Stimulated activated CD4-positive, alpha-beta T cell treated with anti-CD3 and anti-CD28 coated beads, Interleukin-4, amount 100 ng/mL, for 4 hours (primary cell): ENCODE measurements at places on chromosomes 13 and 19.

GRCh38 chr19:15159251-15159650 lies 41.5 kb downstream of the NOTCH3 start:
- DNase-seq, result no peak

DNA sequence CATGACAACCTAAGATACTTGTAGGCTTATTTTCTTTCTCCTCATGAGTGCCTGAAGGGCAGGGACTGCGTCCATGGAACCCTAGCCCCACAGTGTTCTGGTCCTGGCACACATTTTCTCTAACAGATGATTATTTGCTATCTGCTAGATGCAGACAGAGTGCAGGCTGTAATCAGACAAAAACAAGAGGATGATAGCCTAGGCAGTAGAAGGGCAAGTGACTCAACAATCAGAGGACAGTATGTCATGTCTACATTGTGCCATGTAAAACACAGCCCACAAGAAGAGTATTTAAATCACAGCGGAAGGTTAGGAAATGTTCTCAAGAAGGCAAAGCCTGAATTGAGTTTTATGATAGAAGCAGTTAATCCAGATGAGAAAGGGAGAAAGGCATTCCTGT lies 29.3 kb downstream of the MIPEP start:
- DNase-seq, result no peak

DNA sequence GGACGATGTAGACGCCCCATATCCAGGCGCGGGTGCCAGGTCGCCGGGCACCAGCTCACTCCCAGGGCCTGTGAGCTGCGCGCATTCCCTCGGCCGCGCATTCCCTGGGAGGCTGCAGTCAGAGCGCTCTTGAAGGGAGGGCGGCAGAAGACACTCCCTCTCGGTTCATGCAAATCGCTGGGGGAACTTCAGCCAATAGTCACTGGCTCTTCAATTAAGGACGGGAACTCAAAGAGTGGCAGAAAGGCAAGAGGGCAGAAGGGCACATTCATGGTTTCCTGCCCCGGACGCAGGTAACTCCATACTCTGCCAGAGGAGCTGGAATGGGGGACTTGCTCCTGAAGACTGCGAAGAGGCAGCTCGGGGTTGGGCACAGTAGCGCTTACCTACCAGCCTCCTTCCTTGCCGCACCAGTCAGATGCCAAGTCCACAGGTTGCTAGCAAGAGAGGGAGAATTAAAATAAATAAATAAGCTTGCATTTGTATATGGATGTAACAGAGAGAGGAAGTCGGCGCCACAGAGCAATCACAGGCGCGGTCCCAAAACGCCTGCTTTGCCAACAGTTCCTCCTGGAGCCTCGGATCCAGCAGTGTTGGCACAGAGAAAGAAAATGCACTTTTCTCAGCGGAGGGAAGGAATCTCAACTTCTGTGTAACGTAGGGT lies 459 bp downstream of the PCDH20 start:
- no peak for DNase-seq

- no peak for DNase-seq
Observed at GRCh38 chr19:49790866-49791265, 22.2 kb downstream of the FUZ start.

GRCh38 chr19:17292301-17293074 lies 10.7 kb downstream of the ABHD8 start:
- peak; percentile 82 for DNase-seq

DNA sequence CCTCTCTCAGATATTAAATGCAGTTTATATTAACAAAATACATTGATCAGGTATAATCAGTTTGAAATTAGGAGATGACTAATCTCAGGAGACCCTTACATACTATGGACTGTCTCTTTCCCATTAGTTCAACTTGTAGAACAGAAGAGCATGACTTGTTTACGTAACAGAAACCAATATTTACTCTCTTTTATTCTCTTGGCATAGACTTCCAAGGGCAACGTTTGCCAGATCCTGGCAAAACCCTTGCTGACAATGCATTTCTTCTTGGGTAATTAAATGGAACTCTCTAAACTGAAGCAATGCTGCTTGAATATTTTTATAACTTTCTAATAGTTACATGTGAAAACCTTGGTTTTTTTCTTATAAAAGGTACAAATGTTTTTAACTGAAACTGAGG lies 68.3 kb upstream of the MYO16 start:
- no peak for DNase-seq

- DNase-seq, result no peak
Observed at GRCh38 chr13:113479179-113479578, 11.3 kb downstream of the DCUN1D2 start.

GRCh38 chr19:55086730-55087541 lies 11.3 kb downstream of the EPS8L1 start:
- DNase-seq, result peak; percentile 53

DNA sequence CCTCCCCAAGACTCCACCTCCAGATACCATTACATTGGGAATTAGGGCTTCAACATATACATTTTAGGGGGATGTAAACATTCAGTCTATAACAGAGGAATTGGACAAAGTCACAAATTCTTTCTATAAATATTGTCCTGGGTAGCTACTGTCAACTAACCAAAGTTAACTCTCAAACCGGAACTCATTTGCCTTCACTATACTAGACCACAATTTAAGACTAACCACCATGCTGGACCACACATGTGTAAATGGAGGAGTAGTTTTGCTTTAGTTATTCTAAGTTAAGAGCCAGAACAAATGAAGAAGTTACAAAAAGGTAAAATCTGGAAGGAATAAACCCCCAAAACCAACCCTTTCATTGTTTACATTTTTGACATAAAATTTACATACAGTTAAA lies 222.8 kb downstream of the NDFIP2 start:
- DNase-seq, result no peak

DNA sequence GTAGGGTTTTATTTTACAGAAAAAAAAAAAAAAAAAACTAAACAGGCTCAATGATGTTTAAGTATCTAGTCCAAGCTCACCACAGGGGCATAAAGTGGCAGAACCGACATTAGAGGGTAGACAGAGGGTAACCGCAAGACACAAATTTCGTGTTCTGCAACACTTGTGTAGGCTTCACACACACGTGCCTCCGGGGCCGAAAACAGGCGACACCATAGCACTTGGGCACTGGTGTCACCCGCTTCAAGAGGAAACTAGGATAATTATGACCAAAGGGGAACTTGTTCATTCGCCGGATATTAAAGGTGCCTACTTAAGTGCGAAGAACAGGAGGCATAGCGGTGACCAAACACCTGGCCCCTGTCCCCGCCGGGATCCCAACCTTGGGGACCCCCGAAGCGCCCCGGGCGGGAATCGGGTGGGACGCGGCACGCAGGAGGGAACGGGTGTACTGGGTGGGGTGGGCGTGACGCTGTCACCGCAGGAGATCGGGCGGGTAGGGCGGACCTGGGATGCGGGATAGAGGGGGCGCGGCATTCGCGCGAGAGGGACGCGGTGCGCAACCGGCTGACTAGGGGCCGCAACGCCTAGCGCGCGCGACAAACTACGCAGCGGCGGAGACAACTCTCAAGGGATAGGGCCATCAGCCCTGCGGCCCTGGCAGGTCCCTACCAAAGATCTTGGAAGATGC lies 558 bp downstream of the MZT1 start:
- peak; percentile 33 for DNase-seq

DNA sequence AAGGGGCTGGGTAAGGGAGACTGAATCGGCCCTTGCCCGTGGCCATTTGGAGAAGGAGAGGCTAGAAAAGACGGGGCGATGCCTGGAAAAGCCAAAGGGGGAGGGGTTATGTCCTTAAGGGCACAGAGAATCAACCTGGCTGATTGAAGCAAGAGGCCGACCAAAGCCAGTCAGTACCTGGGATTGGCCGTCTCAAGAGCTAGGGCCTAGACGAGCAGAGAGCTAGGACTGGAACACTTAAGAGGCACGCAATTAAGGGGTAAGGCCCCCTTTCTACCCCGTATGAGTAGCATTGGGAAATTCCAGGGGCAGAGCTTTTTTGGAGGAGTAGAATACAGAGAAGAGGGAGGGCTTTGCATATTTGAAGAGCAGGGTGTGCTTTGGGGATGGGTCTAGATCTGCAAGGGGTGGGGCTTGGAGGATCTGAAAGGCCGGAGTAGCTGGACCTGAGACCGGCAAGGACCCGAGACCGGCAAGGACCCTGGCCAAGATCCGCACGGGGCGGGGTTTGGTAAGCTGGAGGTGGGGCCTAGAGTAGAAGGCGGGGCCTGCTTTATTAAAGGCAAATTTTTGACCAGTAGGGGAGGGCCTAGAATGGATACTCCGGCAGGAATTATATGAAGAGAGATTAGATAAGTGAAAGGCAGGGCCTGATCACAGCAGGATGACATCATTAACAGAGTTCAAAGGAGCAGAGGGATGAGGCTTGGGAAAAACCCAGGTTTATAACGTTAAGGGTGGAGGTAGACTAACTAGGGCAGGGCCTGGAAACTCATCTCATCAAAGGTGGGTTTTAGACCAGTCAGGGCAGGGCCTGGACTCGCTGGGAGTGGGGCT lies 10.7 kb upstream of the CACNG6 start:
- DNase-seq, result no peak

GRCh38 chr19:15318241-15318691 lies 14.1 kb downstream of the BRD4 start:
- no peak for DNase-seq

DNA sequence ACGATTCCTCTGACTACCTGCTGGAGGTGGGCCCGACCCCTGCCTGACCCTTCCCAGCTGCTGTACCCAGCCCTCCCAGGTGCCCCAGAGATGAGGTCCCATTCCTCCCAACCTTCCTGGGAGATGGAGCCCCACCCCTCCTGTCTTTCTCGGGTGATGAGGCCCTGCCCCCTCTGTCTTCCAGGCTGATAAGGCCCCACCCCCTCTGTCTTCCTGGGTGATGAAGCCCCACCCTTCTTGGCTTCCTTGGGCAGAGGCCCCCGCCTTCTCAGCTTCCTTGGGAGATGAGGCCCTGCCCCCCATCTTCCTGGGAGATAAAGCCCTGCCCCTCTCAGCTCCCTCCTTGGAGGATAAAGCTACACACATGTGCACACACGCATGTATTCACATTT lies 47.9 kb downstream of the CERS4 start:
- DNase-seq, result no peak

- DNase-seq, result no peak
Observed at GRCh38 chr13:78228211-78228610, 309.6 kb upstream of the EDNRB start.

DNA sequence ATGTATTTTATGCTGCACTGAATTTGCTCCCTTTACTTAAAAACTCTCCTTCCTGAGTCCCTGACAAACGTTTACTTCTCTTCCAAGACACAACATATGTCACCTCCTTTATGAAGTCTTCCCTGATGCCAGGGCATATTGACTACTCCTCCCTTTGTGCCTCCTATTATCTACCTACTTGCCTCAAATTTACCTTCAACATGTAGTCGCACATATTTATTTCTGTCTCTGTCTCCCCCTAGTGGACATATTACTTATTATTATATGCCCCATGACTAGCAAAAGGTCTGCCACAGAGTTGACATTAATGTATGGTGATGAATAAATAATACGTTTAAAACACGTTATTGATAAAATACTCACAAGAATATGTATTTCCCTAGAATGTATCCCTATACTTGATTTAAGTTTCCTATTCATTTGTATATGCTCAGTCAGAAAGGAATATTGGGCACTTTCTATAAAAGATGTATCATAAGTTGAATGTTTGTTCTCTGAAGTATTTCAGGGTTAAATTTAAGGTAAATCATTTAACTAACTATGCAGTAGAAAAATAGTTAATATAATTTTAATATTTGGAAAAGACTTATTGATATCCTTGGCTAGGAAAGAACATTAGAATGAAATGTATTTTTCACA lies 250.3 kb upstream of the ATXN8OS start:
- no peak for DNase-seq

DNA sequence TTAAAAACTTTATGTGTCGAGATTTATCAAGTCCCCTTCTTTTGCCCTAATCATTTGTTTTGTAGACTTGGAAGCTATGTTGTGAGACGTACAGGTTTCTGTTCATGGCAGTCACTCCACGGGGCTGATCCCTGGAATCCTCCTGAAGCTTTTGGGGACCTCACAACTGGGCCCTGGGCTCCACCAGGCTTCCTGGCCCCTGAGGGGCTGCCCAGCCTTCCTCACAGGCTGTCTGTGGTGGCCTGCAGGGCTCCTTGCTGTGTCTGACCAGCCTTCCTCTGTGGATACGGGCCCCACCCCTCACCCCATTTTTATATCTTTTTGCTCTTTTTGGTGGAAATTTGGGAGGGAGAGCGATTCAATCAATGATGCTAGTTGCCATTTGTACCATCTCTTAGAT lies 38.1 kb downstream of the CHST8 start:
- DNase-seq, result no peak

GRCh38 chr13:44078806-44079376 lies 199.2 kb downstream of the LACC1 start:
- DNase-seq, result no peak

GRCh38 chr13:51311231-51311630 lies 28.3 kb upstream of the SERPINE3 start:
- DNase-seq, result no peak

DNA sequence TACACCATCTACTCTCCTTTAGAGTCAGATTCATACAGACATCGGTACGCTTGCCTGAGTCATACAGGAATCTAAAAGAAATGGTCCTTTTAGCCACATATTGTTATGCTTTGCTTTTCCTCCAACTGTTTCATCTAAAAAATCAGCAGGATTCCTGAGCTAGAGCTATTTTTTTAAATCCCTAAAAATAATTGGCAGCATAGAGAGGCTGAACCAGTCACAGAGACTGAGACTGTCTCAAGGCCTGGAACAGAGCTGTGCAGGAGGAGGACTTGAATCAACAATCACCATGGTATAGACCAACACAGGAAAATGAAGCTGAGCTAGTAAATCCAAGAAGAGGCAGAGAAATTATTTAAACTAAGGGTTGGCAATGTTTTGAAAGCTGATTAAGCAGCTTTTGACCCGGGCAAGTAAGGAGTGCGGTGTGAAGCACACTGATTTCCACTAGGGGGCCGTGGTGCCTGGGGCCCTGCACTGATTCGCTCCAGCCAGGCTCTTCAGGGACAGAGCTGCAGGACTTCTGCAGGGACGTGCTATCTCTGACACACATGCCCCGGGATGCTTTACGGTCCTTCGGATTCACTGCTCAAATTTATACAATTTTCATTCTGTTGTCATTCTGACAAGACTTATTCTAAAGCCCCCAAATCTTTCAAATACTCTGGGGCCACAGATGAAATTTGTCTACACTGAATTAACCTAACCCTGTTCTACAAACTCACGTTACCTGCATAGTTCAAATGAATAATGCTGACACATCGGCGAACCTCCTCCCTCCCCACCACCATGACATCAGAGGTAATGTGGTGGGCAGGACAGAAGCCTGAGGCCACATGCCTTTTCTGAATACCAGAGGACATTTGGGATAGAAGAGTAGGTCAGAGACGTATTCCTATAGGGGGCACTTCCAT lies 87.6 kb upstream of the SLC15A1 start:
- DNase-seq, result peak; percentile 13

DNA sequence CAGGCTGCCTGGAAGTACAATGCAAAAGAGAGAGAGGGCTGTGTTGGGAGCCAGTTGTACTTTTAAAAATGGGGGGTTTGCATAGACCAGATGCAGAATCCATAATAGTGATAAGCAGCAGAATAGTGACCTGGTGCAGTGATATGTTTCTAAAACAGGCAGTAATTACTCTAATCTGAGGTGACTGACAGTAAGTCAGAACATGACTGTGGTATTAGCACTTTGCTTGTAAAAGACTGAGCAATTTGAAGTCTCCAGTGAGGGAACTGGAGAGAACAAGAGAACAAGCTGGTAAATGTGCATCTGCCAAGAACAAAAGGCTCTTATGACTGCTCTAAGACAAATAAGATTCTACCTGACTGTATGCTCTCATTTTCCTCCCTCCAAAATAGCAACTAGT lies 383.4 kb downstream of the ITGBL1 start:
- DNase-seq, result no peak

- no peak for DNase-seq
Observed at GRCh38 chr19:52896431-52897137, 851 bp downstream of the ZNF320 start.

GRCh38 chr13:98474761-98475160 lies 102.1 kb downstream of the STK24 start:
- no peak for DNase-seq
